GOT3 (cell line): ENCODE measurements at places on chromosomes 4 and X.

GRCh38 chr4:173651651-173652282 lies 121.7 kb upstream of the HAND2 start:
- DNase-seq = no peak

DNA sequence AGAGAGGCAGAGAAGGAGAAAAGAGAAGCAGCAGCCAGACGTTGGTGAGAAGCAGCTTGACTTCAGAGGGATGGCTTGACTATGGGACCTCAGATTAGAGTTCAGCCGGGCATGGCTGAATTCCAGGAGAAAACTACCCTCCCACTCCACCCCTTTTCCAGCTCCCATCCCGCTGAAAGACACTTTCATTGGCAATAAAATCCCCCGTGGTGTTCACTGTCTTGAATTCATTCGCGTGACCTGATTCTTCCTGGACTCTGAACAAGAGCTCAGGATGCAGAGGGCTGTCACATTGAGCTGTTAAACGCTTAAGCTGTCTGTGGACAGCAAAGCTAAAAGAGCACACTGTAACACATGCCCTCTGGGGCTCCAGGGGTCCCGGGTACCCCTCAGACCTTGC lies 1575.3 kb upstream of the AGA start:
- no peak for DNase-seq

DNA sequence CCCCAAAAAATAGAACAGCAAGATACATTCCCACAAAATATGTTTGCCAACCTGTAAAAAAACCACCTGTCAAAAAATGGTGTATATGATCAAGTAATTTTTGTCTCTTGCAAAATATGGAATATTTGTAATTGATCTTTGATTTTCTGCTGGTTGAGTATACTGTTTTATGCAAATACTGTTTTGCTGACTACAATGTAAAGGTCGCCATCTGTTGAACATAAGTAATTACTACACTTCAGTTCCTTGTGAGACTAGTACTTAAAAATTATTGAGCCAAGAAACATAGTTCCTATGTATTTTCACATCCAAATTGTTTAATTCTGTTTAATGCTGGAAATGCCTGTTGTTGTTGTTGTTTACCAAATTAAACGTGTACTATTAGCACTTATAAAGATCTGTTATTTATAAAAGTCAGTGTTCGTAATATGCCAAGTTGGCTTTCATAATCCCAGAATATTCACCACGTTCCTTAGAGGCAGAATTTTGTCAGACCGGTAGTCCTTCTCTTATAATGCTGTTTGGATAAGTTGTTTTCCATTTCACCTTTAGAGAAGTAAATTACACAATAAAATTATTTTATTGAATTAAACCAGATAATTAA lies 144.2 kb downstream of the PDLIM5 start:
- no peak for DNase-seq

GRCh38 chr4:151858356-151858755 lies 97.5 kb upstream of the GATB start:
- no peak for DNase-seq

- DNase-seq = no peak
Measured at GRCh38 chr4:186516287-186516686, 39.1 kb downstream of the MTNR1A start.

DNA sequence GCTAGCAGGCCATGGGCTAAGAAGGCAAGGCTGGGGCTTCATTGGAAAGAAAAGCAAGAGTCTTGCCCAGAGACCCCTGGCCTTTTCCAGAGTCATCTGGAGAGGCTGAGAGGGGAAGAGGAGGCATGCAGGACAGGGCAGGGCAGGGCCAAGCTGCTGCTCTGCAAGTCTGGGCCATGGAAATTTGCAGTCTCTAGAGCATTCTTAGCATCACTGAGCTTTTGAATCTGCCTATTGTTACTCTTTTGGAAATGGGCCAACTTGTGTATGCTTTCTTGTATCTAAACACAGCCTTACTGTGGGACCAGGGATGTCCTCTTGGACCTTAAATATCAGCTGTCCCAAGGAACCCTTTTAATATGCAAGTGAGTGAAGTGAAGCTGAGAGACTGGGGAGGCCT lies 560.5 kb downstream of the MID1IP1 start:
- no peak for DNase-seq

DNA sequence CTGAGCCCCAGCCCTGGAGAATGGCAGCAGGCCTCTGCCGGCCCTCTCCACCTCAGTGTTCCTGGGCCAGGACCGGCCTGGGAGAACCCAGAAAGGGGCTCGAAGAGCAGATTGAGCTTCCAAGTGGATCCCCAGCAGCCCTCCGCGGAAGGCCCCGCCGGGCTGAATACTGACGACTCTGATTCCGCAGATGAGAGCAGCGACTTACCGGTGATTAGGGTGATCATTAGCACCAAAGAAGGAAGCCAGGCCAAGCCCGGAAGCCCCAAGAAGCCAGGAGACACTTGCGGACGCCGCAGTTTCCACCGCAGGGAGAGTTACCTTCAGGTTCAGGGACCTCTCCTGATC lies 876 bp downstream of the LOC101059915 start:
- DNase-seq = no peak

GRCh38 chr4:54723820-54724219 lies 66.1 kb downstream of the KIT start:
- DNase-seq = no peak

DNA sequence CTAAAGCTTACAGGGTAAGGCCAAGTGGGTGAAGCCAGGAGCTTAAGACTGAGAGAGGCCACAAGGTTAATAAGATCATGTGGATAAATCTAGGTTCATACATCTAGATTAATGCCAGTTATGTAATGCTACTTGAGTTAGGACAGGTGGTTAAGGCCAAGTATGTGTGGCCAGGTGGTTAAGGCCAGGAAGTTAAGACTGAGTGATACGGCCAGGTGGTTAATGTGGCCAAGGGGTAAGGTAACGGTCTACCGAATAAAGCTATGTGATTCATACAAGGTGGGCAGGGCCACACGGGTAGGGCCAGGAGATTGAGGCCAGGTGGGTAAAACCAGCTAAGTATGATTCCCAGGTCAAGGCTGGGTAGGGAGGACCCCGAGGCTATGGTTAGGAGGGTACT lies 223.0 kb downstream of the TACR3 start:
- DNase-seq = no peak

- no peak for DNase-seq
Measured at GRCh38 chr4:85905761-85906160, 430.8 kb downstream of the ARHGAP24 start.

DNA sequence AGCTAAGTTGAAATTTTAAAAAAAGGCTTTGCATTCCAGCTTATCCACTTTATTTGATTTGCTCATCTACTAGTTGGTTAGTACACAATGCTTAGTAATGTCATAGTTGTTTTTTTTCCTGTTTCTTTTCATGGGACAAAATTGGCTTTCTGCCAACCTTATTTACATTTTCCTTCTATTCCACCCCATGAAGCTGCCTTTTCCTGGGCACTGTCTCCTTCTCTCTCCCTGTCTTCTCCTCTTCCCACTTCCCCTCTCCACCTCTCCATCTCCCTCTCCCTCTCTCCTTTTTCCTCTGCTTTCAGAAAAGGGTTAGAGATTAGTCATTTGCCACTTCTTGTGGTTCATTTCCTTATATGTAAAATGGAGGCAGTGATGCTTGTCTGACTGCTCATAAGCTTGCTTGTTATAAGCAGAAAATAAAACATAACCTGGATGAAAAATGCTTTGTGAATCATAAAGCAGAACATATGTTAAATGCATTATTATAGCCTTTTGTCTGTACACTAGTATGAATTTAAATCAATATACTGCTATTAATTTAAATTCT lies 181.9 kb downstream of the CEP135 start:
- no peak for DNase-seq

GRCh38 chr4:134754301-134755019 lies 552.9 kb upstream of the PABPC4L start:
- DNase-seq = no peak

GRCh38 chr4:21960793-21961192 lies 12.2 kb upstream of the KCNIP4 start:
- no peak for DNase-seq

DNA sequence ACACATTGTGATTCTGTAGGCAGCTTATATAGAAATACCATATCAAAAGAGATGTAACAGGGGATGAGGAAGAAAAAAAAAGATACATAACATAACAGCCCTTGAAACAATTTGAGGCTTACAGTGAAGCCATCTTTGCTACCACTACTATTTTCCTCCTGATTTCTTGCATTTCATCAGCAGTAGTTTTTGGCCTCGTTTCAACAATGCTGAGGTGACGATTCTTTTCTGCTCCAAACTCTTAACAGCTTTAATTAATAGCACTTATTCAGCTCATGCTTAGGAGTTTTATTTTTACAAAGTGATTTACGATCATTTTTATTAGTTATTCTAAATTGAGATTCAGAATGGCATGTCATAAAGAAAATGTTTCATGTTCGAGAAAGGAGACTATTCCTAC lies 163.2 kb downstream of the DCK start:
- DNase-seq = no peak

- no peak for DNase-seq
Measured at GRCh38 chrX:130155564-130155963, 10.1 kb downstream of the AIFM1 start.

DNA sequence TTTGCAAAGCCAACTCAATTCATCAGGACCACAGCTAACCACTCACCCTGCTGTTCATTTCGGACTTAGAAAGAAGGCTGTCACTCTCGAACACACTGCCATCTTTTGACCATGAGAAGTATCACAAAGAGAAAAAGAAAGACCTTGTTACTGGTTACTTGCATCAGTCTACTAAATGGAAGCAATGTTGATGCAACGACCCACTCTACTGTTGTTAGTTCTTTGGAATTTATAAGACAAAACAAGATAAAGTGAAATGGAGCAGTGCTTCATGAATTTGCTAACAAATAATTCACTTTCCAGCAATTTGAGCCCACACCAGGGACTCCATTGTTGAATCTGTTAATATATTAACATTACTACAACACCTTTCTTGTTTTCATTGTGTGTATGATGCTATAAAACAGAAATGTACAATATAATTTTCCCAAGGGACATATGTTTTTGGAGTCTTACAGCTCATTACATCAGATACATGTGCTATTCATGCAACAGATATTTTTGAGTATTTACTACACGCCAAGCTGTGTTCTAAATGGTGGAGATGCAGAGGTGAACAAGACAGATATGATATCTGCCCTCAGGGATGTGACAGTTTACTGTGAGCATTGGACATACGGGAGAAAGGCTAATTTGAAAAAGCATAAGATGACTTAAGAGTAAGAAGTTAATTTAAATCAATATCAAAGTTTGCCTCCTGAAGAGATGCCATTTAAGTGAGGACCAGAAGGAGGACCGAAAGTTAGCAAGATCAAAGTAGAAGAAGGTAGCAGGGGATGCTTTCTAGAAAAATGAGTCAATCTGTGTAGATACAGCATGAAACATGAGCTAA lies 87.2 kb downstream of the AREG start:
- no peak for DNase-seq

GRCh38 chr4:119317990-119318389 lies 3.9 kb downstream of the FABP2 start:
- DNase-seq = no peak

- no peak for DNase-seq
Measured at GRCh38 chrX:24154490-24155034, 5.0 kb downstream of the ZFX start.

- DNase-seq = no peak
Measured at GRCh38 chr4:69167300-69167699, 47.2 kb downstream of the UGT2B11 start.

GRCh38 chr4:89129080-89129640 lies 17.8 kb downstream of the TIGD2 start:
- no peak for DNase-seq

DNA sequence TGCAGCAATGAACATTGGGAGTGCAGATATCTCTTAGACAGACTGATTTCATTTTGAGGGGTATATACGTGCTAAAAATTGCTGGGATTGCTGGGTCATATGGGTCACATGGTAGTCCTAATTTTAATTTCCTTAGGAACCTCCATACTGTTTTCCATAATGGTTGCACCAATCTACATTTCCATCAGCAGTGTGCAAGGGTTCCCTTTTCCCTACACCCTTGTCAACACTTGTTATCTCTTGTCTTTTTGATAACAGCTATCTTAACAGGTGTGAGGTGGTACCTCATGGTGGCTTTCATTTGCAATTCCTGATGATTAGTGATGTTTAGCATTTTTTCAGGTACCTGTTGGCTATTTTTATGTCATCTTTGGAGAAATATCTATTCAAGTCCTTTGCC lies 57.0 kb downstream of the GPC3 start:
- no peak for DNase-seq

- DNase-seq = no peak
Measured at GRCh38 chrX:12955882-12956703, 18.8 kb upstream of the TMSB4X start.

DNA sequence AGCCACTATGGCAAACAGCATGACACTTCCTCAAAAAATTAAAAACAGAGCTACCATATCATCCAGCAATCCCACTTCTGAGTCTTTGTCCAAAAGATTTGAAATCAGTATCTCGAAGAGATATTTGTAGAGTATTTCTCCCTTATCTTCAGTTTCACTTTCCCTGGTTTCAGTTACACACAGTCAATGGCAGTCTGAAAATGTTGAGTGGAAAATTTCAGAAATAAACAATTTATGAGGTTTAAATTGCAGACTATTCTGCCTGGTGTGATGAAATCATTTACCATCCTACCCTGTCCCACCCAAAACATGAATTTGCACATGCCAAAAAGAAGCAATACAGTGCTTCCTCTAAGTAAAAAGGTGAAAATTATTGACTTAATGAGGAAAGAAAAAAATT lies 43.9 kb downstream of the NPY2R start:
- DNase-seq = no peak

- no peak for DNase-seq
Measured at GRCh38 chr4:103075435-103075893, 1.1 kb downstream of the SLC9B2 start.

DNA sequence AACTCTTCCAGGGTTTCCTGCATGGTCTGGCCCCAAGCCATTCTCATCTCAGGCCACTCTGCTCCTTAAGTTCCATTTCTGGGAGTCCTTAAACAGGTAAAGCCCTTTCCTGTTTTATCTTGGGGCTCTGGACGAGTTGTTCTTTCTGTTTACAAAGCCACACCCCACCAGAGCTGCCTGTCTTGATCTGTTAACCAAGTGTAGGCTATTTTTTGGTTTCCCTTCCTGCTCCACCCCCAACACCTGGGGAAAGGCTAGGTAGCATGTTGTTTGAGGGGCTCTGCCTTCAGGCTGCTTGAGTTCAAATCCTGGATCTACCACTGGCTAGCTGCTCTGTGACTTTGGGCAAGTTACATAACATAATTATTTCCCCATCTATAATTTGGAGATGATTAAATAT lies 40.0 kb downstream of the ERVMER34-1 start:
- no peak for DNase-seq

DNA sequence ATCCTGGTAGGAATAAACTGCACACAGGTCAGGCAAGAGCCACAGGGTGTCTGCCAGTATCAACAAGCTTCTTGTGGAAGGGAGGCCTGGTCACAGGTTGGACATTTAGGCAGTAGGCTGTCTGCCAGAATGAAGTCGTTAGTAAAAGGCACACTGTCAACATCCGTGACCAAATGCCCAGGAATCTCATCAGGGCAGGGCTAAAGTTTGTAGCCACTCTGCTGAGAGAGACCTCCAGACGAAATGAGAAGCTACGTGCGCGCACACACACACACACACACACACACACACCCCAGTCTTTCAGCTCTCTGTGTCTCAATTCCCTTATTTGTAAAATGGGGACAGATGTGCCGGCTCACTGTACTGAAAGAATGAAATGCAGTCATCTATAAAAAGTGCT lies 408.7 kb upstream of the ZFP42 start:
- no peak for DNase-seq

- DNase-seq = no peak
Measured at GRCh38 chrX:25016938-25017598, 1.3 kb upstream of the ARX start.

- no peak for DNase-seq
Measured at GRCh38 chr4:127284236-127284635, 348.5 kb upstream of the INTU start.
